ENCODE measurements at places on chromosomes 16 and 17.

GRCh38 chr16:79610771-79611170, 10.2 kb upstream of the MAF start:
- DNase-seq, result no peak

- no peak for DNase-seq
Measured at GRCh38 chr17:60916043-60916442, 238.4 kb downstream of the BCAS3 start.

DNA sequence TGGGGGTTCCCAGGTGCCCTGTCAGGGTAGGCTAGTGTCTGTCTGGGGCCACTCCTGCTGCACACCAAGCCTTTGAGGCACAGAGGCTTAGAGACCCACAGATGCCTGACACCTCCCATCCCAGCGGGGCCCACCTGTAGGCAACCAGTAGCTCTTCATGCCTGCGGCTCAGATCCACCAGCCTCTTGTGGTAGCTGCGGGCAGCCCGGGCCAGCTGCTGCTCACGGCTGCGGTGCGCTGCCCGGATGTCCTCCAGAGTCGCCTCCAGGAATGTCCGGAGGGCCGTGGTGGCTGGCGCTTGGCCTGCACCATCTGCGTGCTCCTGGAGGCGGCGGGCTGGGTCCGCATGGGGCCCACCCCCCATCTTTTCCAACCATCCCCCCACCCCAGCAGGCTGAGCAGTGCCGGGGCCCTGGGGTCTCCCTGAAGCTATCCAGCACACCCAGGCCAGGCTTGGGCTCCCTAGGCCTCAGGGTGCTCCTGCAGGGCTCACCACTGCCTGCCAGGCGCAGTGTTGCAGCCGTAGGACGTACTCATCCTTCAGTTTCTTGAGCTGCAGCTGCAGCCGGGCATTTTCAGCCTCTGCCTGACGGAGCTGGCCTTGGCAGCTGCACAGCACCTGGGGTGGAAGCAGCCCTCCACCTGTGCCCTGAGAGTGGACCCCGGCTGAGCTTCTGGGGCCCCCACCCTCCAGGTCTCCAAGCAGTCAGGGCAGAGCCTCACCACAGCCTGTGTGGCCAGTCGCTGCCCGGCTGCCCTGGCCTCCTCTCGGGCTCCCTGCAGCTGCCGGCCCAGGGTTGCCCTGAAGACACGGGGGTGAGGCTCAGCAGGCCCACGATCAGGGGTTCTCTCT, 1.8 kb downstream of the CCDC78 start:
- DNase-seq, result no peak

GRCh38 chr17:45161288-45162024, at the start of gene HEXIM2:
Gene HEXIM2 (plus strand): TSS chr17:45161875. CDS start chr17:45162794, 919 bp downstream.
- peak; percentile 98 for DNase-seq

GRCh38 chr17:18327556-18327955, 12.5 kb downstream of the SMCR8 start:
- no peak for DNase-seq

GRCh38 chr16:46775214-46775613, 27.1 kb upstream of the MYLK3 start:
- DNase-seq, result no peak

GRCh38 chr17:81927653-81928543, at the start of gene MAFG:
Gene MAFG (minus strand): TSS chr17:81927735. CDS start chr17:81923185, 4,550 bp downstream.
- DNase-seq, result peak; percentile 98

DNA sequence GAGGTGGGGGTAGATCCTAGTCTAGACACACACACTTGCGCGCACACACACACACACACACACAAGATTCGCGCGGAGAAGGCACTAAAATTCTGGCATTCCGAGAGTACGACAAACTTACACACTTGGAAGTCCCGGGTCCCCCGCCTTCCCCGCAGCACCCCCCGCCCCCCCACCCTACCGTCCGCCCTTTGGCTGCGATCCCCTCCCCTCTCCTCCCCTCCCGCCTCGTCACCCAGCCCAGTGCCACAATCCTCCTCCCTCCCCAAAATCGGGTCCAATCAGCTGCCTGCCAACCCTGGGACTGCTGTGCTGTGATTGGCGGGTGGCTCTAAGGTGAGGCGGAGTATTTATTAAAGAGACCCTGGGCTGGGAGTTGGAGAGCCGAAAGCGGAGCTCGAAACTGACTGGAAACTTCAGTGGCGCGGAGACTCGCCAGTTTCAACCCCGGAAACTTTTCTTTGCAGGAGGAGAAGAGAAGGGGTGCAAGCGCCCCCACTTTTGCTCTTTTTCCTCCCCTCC, at the start of gene SOX9:
SOX9 (plus strand) TSS at position 379 of the 522 bp plus-strand sequence. CDS start 372 bp downstream, outside the sequence.
- peak; percentile 48 for DNase-seq

GRCh38 chr16:48271728-48272127, 24.4 kb upstream of the ABCC11 start:
- no peak for DNase-seq

GRCh38 chr17:27457731-27458523, 1.7 kb downstream of the KSR1 start:
- DNase-seq, result no peak

- DNase-seq, result no peak
Measured at GRCh38 chr17:45430738-45431530, 1.7 kb downstream of the ARHGAP27 start.

All from NCI-H1930 (cell line).